ENCODE measurements at places on chromosomes 11 and 22.

GRCh38 chr22:32200752-32201151, 4.1 kb downstream of the RFPL2 start:
- DNase-seq, result no peak

GRCh38 chr22:47063606-47064005, 301.2 kb downstream of the TBC1D22A start:
- DNase-seq, result no peak

DNA sequence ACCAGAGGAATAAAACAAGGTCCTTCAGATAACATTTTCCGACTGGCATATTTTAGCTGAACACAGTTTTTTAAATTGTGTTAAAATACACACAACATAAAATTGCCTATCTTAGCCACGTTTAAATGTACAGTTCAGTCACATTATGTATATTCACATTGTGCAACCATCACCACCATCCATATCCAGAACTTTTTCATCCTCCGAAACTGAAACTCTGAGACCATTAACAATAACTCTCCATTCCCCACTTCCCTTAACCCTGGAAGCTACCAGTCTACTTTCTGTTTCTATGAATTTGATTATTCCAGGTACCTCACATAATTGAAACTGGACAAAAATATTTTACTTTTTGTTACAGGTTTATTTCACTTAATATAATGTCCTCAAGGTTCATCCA, 213.3 kb downstream of the ETS1 start:
- no peak for DNase-seq

GRCh38 chr11:76788661-76789442, 5.7 kb downstream of the TSKU start:
- no peak for DNase-seq

- DNase-seq, result peak; percentile 52
These were observed 52.8 kb downstream of the MYH9 start for GRCh38 chr22:36334821-36335603.

GRCh38 chr11:44346983-44347382, 37.0 kb upstream of the ALX4 start:
- no peak for DNase-seq

DNA sequence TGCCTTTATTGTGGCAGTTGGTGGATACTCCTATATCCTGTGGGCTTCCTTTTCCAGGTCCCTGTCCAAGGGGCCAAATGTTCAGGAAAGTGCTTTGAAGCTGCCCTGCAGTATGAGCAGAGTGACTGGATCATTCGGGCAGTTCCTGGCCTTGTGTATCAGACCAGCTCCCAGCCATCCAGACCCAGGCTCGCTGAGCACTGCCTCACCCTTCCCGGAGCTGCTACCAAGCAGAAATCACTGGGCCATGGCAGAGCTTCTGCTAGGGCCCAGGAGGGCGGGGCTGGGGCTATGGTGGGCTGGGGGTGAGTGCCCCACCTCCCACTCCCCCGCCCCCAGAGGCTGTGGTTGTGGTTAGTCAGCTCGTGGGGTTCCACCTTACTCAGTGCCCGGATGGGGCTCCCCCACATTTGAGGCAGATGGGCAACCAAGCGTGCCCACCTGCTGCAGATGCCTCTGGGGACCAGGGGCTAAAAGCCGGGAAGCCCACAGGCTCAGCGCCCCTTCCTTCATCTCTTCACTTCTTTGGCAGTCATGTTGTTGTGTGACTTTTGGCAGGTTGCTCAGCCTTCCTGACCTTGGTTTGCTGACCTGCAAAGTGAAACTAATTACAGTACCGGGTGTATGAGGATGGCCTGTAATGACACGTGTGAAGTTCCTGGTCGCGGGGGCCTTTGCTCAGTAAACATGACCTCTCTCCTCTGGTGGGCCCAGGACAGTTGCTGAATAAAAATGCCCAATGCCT, 2.1 kb upstream of the LRRC32 start:
- no peak for DNase-seq

DNA sequence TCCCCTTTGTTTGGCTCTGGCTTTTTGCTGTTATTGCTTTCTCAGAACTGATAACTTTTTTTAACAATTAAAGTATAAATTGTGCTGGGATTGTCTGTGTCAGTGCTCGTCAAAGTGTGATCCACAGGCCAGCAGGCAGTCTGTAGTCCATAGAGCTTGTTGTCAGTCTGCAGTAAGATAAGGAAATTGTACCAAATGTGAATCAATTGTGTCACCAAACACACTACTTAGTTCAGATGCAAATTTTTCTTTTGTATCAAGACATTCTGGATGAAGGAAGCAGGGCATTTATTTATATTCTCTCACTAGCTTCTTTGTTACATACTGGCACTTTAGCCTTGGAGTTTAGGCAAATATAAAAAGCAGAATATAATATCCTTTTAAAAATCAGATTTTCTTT, 121.0 kb downstream of the WNT11 start:
- DNase-seq, result no peak

DNA sequence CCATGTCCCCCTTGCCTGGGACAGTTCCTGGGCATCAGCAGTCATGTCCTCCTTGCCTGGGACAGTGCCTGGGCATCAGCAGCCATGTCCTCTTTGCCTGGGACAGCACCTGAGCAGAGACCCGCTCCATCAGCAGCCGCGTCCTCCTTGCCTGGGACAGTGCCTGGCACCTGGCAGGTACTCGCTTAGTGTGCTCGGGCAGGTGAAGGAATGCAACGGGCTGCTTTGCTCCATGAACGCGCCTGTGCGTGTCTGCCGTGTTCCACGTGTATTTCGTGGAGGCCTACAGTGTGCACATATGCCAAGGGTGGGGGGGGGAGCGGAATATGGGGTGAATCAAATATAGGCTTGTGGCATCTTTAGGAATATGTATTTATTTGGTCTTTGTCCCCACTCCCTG, 1490.7 kb downstream of the TBC1D22A start:
- DNase-seq, result no peak

GRCh38 chr22:21657360-21658032, 8.3 kb upstream of the PPIL2 start:
- peak; percentile 94 for DNase-seq

DNA sequence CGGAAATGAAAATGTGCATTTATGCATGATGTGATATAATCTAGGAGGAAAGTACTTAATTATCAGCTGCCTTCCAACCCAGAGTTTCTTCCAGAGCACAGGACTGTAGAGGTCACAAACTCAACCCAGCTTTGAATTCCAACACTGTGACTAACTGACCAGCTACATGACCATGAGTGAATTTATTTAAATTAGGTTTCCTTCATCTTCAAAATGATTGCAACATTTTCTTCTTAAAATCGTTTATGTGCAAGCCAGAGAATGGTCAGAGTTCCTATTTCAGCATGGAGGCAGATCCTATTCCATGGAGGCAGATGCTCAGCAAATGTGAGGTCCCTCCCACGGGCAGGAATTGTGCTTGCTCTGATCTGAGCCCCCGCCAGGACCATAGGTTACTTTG, 42.4 kb downstream of the OSBP start:
- no peak for DNase-seq

DNA sequence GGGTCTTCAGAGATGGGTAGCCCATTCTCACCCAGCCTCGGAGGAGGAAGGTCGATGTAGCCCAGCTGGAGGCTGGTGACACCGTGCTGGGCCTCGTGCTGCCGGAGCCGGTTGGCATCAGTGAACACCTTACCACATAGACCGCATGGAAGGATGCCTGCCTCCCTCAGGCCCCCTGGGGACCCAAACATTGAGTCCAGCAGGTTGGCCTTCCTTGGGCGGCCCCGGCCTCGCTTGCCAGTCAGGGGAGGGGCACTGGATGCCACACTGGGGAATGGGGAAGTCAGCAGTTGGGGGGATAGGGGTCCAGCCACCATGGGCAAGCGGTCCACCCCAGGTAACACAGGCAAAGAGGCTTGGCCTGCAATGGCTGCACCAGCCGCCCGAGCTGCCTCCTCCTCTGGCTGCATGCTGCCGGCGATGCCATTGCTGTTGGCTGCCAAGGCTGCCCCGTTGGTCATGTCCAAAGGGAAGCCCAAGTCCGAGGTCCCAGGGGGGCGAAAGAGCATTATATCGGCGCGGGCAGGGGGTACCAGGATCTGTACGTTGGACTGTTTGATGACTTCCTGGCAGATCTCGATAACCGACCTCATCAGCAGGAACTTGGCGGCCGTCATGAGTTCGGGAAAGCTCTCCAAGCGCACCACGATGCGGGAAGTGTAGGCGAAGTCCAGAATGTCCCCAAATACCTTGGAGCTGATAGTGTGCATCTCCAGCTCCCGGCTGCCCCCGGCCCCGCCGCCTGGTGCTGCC, 1.4 kb downstream of the PATZ1 start:
- peak; percentile 57 for DNase-seq

GRCh38 chr11:3710485-3711259, 39.5 kb upstream of the CHRNA10 start:
- no peak for DNase-seq

DNA sequence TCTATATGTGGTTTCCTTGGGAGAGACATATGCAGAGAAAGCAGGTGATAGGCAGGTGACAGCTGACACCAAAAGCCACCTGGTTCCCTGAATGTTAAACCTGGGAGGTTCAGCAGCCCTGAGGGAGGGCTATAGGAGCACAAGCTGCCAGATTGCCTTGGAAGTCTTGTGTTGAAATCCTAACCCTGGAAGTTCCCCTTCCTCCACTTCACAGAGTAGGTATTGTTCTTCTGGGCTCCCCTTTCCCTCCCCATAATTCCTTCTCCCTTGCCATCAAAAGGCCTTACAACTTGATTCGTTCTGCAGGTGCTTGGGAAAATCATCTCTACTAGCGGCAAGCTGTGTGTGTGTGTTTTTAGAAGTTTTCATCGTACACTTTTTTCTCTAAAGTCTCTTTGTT, 5.4 kb downstream of the LDLRAD3 start:
- DNase-seq, result no peak

- DNase-seq, result peak; percentile 77
These were observed 35.6 kb upstream of the TPBGL start for GRCh38 chr11:75204685-75205563.

- peak; percentile 75 for DNase-seq
These were observed 619 bp downstream of the LRRC75B start for GRCh38 chr22:24592058-24592850.

GRCh38 chr11:122478986-122479385, 176.5 kb upstream of the UBASH3B start:
- no peak for DNase-seq

- no peak for DNase-seq
These were observed 55.1 kb downstream of the BTG4 start for GRCh38 chr11:111456859-111457730.

DNA sequence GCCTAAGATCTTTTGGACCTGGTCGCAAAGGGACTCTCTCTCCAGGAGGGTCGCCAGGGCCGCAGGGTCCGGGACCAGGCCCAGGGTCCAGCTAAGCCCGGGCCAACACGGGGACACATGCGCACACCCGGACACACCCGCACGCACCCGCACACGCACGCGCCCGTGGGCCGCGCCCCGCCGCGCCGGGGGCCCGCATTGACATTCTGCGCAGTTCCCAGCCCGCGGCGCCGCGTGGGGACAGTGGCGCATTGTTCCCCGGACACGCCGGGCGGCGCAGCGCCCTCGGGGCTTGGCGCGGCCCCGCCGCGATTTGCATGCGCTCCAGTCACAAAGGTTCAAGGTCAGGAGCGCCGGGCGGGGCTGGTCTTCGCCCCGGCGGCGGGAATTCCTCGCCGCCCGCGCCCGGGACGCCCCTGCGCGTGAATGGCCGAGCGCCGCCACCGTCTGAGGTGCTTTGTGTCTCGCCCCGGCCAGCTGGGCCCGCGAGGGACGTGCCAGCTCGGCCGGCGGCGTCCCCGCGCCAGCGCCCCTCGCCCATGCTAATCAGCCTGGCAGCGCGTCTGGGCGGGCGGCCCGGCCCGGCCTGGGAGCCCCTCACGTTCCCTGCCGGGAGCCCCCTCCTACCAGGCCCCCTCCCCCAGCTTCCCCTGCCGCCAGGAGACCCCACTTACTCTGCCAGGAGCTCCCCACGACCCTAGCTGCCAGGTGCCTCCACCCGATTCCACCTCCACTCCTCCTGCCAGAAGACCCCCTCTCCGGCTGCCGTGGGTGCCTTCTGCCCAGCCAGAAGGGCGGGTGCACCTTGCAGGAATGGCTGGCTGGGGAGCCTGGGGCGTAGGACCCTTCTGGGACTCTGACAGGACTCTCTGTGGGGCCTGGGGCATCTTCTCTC, 50.5 kb upstream of the WNT7B start:
- peak; percentile 86 for DNase-seq

- DNase-seq, result no peak
These were observed 3.4 kb upstream of the SLC25A1 start for GRCh38 chr22:19181786-19182471.

DNA sequence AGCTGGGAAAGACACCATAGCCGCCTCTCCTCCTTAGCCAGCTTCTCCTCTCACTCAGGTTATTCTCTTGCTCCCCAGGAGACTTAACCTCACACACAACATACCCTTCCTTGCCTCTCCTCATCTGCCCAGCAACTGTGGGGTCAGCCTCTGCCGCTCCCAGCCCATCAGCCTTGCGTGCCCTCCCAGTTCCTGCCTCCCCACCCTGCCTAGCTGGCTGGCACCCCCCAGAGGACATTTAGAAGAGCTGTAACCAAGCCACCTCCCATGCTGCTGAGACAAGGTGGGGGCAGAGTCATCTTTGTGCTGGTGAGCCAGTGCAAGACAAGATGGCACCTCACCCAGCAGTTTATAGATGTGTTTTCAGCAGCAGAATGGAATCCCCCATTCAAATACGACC, 38.2 kb downstream of the TOM1 start:
- no peak for DNase-seq

DNA sequence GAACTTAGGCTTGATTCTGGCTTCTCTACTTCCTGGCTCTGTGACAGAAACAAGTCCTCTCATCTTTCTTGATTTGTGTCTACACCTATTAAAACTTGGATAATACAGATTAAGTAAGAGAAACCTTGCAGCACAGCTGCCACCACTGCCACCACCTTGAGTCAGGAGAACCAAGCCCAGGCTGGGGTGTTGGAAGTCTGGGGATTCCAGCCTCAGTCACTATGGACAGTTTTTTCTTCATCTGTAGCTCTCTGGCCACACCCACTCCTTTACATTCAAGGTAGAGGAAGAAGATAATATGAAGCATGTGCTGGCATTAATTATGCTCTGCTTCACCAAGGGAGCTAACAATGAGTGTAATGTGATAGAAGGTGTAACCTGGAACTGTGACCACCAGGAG, 75.7 kb downstream of the RELT start:
- no peak for DNase-seq

- no peak for DNase-seq
These were observed 22.6 kb downstream of the APLNR start for GRCh38 chr11:57214494-57214893.

Measured in retina (tissue), 1 donor.